ENCODE measurements at places on chromosomes 4 and X. TPM values are rescaled to one million over a fixed set of nuclear protein-coding genes. Genes with fewer than 3 reads are reported as not detected.
A peak's percentile ranks its signal among the peaks of the same experiment; 100 is the strongest.

DNA sequence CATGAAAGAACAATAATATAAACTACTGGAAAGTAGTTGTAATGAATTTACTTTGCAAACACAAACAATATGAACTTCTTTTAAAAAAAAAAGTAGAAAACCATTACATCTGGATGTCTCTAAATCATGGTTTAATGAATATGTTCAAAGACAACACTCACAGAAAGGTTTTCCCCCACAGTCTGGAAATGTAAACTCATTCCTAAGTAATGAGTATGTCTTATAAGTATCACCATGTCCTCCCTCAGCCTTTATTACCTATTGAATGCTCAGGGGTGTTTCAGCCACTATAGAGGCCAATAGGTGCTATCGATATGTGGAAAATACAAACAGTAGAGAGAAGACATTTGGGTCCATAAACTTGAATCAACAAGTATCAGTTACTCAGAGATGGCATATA, 186.7 kb downstream of the PALLD start:
- no peak for DNase-seq

DNA sequence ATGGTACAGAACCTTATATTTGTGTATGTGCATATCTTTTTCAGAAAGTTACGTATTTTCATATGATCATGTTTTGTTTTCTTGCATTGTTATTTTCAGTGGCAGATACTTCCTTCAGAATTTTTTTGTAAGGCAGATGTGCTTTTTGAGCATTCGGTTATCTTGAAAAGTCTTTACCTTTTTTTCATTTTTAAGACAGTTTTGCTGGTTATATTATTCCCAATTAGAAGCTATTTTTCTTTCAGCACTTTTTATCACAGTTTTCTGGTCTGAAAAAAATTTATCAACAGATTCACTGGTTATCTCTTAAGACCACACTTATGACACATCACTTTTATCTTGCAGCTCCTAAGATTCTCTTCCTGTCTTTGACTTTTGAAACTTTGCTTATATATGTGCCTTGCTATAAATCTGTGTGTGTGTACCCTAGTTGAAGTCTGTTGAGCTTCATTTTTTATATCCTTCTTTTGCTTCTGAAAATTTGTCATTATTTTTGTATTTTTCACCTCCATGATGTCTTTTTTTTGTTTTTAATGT, 53.1 kb downstream of the ZNF732 start:
- no peak for DNase-seq

- DNase-seq: no peak
Observed at GRCh38 chr4:40238700-40239548, 42.1 kb downstream of the RHOH start.

DNA sequence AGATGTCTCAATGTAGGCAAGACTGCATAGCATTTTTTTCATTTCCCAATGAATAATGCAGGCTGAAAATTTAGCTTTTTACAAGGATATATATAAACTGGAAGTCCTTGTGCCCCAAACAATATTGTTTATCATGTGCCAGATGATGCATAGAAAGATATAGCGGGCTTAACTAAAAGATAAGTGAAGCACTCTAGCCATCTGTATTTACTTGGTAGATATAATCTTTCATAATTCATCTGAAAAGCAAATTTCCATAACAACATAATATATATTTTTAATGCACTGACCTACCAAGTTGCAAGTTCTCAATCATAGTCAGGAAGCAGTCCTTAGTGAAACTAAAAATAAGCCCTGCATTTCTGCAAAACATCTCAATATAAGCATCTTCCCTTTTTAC, 653.3 kb downstream of the NLGN4X start:
- DNase-seq: no peak

DNA sequence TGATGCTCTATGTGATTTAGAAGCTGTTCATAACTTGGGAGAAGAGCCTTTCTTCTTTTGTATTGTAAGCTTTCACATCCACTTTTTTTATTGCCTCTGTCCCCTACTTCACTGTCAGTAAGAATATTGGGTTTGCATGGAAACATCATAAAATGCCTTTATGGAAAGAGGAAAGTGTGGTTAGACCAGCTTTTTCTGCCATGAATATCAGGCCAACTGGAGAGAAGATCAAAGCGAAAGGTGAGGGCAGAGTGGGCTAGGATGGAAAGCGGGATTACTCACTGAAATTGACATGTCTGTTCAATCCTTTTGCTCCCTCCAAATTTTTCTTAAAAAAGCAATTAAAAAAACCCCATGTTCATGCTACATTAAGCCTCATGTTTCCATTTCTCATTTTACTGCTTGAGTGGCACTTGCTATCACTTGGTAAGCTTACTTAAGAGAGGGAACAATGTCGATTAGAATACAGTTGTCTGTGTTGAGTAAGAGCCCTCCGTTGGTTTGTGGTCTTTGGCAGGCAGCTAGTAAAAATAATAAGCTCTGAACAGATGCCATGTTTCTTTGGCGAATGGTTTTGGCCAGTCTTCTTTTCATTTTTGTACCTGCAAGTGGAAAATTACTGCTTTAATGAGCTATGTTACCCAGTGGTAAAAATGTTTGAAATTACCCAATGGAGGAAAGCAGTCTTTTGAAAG, 35.9 kb downstream of the SUPT20HL1 start:
- DNase-seq: no peak

GRCh38 chr4:127968586-127968985, 3.4 kb downstream of the ABHD18 start:
- no peak for DNase-seq

GRCh38 chrX:129540722-129541184, 694 bp downstream of the OCRL start:
- peak; percentile 61 for DNase-seq

DNA sequence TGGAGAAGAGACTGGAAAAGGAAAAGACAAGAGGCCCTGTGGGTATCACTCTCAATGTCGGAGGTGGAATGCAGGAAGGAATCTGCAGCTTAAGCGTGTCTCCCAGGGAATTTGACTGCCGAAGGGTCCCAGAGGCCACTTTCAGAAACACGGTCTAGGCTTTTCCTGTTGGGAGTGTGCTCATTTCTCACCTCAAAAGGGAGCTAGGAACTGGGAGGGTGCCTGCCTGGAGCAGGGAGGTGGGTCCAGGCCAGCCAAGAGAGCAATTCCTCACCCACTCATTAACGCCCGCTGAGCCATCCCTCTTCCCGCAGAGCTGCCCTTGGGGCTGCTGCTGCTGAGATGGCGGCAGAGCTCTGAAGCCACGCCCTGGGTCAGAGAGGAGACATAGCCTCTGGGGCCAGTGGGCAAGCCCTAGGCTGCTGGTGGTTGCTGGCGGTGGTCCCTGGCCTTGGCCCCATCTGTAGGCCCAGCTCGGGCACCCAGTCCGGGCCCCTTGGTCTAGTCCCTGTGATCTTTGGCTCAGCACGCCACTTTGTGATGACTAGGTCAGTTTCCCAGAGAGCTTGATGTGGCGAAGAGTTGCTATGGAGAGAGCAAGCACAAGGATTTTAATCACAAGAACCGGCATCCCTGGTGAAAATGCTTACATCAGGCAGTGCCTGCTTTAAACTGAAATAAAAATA, 4.1 kb downstream of the ZNF185 start:
- no peak for DNase-seq

GRCh38 chr4:14284578-14284977, 657.1 kb upstream of the BOD1L1 start:
- no peak for DNase-seq

- no peak for DNase-seq
Observed at GRCh38 chrX:23749129-23749528, 6.1 kb upstream of the ACOT9 start.

DNA sequence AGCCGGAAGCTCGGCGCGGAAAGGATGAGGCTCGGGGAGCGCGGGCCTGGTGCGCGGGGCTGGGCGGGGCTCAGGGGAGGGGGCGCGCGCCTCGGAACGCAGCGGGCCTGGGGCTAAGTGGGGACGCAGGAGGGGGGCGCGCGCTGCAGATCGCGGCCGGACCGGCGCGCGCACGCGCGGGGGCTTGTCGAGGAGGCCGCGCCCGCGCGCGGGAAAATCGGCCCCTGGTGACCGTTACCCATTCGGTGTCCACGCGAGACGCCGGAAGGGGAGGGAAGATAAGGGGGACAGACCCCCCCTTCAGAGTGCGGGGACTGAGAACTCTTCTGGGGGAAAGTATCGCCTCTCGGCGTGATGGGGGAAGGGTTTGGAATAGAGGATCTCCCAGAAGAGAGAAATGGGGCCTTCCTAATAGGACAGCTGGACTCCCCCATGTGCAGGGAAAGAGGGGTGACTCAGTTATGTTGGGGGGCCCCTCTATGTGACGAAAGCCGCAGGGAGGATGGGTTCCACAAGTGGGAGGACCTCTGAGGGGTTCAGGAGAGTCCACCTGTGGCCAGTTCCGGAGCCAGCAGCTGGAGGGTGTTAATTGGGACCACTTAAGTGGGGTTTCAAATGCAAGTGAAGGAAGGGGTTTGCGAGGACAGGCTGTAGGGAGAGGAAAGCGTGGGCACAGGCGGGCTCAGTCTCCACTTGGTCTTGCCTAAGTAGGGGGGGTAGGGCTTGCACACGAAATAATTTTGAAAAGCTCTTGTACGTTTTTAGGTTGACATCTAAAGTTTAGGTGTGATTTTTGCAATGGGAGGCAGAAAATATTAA, 584 bp downstream of the SUV39H1 start:
- DNase-seq: peak; percentile 37

DNA sequence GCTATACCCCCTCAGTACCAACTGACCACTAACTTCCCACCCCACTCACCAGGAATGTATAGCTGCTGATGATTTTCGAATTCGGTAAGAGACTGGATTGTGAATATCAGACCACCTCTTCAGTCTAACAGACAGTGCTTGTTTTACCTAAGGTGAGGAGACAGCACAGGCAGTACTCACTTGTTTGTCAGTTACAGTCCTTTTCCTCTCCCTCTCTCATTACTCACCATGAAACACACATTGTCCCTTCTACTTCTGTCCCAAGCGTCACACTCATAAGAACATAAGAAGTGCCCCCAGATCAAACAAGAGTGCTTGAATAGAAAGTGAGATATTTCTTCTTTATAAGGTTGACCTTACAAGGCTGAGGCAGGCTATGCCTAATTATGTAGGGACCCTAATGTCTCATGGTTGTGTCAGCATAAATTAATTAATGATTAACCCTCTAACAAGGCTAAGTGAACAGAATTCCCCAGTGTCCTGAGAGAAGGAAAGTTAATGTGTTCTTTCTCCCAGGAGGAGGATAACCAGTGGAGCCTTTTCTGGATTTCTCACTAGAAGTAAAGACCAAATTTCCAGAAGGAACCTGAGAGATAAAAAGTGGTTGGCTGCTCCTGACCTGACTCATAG, 32.2 kb downstream of the ZCCHC12 start:
- no peak for DNase-seq

DNA sequence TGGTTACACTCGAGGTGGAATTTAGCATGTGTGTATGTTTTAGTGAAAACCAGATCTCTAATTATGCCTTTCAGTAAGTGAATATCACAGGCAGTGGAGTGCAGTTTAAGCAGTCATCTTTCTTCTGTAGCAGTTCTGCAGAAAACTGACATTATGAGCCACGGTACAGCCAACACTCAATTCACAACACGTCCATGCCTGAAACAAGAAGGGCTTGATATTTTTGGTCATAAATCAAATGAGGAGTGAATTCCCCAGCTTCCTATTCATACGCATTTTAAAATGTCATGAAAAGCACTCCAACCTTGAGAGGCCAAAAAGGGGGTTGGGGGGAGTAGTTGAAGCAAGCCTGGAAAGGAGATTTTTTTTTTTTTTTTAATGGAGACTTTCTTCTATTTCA, 316.7 kb downstream of the ARHGAP10 start:
- DNase-seq: no peak

DNA sequence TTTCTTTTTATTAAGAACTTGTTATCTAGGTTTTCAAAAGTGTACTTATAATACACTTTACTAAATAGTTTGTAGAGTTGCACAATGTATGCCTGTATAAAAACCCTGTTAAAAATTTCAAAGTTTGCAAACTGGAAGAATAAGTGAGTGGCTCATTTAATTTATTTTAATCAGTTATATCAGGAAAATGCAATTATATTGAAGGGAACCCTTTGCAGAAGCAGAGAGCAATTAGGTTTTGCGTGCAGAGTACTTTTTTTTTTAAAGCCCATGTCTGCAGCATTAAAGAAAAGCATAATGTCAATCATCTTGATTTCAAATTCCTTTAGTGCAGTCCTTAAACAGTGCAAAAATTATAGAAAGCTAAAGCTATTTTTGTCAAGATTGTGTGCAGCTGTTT, 271.3 kb upstream of the LDB2 start:
- no peak for DNase-seq

DNA sequence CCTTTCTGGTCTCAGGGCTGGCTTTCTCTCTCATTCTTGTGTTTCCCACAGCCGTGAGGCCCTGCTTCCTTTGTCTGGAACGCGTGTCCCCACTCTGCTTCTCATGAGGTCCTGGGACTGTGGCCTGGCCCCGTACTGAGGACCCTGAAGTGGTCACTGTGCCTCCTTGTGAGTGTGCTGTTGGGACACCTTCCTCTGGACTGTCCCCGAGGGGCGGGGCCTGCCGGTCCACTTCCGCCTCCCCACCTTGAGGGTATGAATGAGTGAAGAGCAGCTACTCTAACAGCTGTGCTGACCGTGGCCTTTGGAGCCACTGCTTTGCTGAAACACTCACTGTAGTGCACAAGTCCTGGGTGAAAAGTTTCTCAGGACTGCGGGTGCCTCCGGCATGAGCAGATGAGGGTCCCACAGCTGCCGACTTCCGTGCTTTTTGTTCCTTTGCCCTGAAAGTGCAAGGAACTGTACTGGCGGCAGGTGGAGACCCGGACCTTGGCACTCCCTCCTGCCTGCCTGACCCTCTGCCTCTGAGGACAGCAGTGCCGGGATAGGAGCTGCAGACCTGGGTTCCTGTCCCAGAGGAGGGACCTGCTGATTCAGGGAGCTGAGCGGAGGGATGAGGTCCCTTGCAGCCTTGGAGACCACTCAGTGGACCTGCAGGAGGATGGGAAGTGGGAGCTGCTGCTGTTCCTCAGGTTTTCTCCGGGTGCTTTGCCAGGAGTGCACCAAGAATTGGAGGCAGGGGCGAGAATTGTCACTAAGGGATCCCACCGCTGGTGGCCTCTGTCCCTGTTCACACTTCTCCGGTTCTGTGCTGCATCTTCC, 38.0 kb downstream of the HTT-AS start:
- no peak for DNase-seq

DNA sequence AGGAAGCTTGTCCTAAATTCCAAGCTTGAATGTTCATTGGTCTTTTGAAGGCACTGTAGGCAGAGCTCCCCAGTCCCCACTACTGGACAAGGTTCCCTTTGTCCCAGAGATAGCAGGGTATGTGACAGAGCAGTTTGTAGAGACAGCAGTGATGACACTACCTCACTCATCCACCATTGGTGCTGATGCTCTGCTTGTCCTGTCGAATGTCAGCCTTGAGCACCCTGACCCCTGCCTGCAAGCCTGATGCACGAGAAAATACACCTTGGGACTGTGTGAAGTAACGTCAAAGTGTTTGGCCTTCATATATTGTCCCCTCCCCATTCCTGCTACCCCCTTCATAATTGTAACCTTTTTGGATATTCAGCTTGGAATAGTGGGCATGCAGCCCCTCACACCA, 188.9 kb upstream of the EOLA2 start:
- no peak for DNase-seq

GRCh38 chrX:74325130-74326059, 21.4 kb downstream of the ZCCHC13 start:
- DNase-seq: no peak

NXF2 gene
- total RNA-seq: not detected

FAT1 gene
- total RNA-seq: 291 TPM

MAGEB1 gene
- total RNA-seq: not detected

JAKMIP1 gene
- total RNA-seq: 0.37 TPM

MID2 gene
- total RNA-seq: 8.5 TPM

UCP1 gene
- not detected for total RNA-seq

SPANXB1 gene
- not detected for total RNA-seq

TREX2 gene
- total RNA-seq: 0.42 TPM

GAGE12J gene
- not detected for total RNA-seq

Data from left colon (tissue), 2 donors.